ENCODE measurements at places on chromosomes 3 and 15.

DNA sequence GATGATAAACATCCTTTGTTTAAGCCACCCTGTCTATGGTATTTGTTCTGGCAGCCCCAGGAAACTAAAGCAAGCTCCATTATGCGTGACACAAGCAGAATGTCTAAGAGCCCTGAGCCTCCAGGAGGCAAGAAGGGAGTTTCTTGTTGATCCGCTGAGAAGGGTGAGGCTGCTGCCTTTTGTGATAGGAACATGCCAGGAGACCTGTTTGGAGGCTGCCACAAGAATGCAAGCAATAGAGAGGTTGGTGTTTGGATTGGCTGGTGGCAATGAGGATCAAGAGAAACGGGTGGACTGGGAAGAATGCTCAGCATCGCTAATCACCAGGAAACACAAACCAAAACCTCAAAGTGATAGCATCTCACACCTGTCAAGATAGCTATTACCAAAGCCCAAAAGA lies 104.8 kb downstream of the ASB7 start:
- DNase-seq = no peak

GRCh38 chr3:49276475-49277382 lies at the start of gene C3orf62:
Gene C3orf62, minus strand, starts transcription at chr3:49277232. Its CDS starts 360 bp downstream, at chr3:49276872.
- DNase-seq = peak; percentile 25

- no peak for DNase-seq
Observed at GRCh38 chr3:43526956-43527355, 94.9 kb downstream of the ANO10 start.

DNA sequence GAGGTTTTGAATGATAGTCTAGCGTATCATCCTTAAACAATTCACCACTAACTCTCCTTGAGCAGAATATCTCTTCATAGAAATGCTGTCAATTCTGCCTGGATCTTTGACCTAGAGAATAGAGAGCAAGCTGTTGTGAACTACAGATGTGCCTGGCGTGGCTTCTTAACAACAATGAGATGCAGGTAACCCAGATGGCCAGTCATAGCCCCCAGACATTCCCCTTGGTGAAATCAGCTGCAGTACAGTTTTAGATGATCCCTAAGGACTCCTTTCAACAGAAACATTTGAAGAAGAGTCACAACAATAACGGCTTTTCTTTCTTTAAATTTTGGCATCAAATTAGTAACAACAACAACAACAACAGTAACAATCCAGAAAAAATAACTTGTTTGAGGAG lies 1041.3 kb downstream of the ROBO1 start:
- DNase-seq = no peak

DNA sequence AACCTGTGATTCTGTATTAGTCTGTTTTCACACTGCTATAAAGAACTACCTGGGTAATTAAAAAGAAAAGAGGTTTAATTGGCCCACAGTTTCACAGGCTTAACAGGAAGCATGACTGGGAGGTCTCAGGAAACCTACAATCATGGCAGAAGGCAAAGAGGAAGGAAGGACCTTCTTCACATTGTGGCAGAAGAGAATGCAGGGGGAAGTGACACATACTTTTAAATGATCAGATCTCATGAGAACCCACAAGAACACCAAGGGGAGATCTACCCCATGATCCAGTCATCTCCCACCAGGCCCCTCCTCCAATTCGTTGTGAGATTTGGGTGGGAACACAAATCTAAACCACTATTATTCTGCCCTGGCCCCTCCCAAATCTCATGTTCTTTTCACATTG lies 6.1 kb downstream of the ZKSCAN7 start:
- DNase-seq = no peak

- DNase-seq = no peak
Observed at GRCh38 chr3:10294030-10294586, 1.4 kb upstream of the GHRL start.

DNA sequence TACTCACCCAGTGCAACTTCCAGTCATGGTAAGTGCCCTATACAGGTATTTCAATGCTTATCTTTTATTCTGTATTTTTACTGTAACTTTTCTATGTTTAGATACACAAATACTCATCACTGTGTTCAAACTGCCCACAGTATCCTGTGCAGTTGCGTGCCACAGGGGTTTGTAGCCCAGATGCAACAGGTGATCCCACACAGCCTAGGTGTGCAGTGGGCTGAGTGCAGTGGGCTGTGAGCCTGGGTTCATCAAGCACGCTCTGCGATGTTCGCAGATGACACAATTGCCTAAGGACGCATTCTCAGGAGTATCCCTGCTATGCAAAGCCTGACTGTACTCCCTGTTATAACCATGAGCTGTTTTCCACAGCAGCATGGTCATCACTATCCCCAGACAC lies 36.2 kb upstream of the VGLL4 start:
- no peak for DNase-seq

- DNase-seq = no peak
Observed at GRCh38 chr15:40790718-40791117, 16.2 kb upstream of the ZFYVE19 start.

All from DMS153 (cell line).